ENCODE measurements at places on chromosomes 6 and 20.

DNA sequence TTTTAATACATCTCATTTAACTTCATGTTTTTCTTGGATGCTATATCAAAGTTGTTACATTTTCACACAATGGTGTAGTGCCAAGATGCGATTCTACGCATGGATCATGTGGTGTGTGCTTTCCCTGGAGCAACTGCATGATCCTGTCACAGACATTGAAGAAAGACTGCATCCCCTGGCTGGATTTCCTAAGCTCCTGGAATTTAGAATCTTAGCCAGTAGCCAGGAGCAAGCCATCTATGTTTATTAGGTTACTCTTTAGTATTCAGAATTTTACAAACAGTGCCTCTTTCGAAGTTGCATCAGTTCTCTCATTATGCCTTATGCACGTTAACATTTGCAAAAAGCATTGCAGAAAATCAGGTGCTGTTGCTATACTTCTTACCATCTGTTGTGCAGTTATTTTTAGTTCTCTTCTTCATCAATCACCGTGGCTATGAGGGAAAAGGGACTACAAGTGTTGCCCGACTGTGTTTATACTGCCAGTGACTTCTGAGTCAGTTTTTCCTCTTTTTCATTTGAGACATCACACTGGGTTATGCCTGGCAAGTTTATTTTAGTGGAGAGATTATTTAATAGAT lies 584.2 kb downstream of the BCKDHB start:
- no peak for DNase-seq

GRCh38 chr6:154974485-154975149 lies 20.5 kb upstream of the TIAM2 start:
- DNase-seq = no peak

DNA sequence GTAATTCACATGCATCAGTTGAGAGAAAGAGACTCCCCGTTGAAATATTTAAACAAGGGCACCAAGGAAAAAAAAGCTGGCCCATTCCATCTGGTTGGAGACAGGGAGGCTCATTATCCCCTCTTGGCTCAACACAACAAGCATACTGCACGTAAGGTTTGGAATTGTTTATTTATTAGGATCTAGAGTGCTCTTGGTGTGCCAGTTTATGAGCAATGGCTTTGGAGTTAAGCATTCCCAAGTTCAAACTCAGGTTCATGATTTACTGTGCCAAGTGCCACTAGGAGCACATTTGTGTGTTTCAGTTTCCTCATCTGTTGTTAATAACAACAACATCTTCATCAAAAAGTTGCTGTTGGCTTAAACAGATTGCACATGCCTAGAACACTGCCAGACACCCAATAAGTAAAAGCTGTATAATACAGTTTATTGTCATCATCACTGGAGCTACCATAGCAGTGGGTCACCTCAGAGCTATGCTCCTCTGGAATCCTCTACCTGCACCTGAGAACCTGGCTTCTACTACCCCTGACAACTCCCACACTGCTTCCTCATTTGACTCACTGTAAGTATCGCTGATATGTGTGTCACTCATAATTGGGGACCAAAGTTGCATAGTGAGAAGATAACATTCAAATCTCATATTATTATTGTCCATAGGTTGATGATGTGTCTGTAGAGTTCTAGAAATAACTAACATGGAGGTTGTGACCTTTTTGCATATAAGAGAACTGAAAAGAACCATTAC lies 5.4 kb downstream of the SLC17A3 start:
- no peak for DNase-seq

- no peak for DNase-seq
Observed at GRCh38 chr6:18302561-18303439, 38.5 kb upstream of the DEK start.

GRCh38 chr20:17614176-17614811 lies 44.4 kb downstream of the DSTN start:
- DNase-seq = peak; percentile 70

DNA sequence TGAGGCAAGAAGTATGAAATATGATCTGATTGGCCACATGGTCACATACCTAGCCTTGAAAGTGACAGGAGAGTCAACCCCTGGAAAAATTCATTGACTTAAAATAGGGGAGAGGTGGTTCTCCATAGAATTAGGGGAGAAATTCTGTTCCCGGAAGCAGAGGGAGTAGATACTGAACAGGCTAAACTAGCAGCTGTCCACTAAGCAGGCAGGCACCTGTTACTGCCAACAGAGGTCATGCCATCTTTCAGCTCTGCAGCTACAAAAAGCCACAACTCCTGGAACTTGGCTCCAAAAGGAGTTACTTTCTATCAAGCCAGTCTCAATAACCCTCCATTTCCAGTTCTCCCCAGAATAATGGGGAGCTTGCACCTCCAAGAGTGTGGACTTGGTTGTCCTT lies 352.5 kb downstream of the MAFB start:
- DNase-seq = no peak

GRCh38 chr6:33717934-33718455 lies 6.5 kb upstream of the UQCC2 start:
- peak; percentile 78 for DNase-seq

- no peak for DNase-seq
Observed at GRCh38 chr20:47220161-47220582, 136.3 kb downstream of the ZMYND8 start.

DNA sequence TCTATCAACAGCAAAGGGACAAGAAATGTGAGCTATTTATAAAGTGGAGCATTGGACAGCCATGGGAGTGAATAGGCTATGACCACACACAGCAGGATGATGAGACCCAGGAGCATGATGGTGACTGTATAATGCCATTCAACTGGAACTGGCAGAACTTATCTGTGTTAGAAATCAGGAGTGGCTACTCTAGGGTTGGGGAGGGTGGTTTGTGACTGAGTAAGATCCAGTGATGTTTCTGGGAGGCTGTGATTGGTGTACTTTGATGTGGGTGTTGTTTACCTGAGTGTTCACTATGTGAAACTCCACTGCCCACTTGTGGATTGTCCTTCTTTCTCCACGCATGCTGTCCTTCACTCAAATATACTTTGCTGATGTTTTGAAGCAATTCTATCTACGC lies 11.5 kb upstream of the HLA-B start:
- no peak for DNase-seq
